ENCODE measurements at places on chromosomes 3 and 15.

GRCh38 chr15:41772720-41773331 is 1.5 kb upstream of the MAPKBP1 start:
- peak; percentile 56 for DNase-seq

- DNase-seq, result no peak
These were observed 116.4 kb downstream of the GREM1 start for GRCh38 chr15:32834156-32834555.

- DNase-seq, result no peak
These were observed 19.6 kb upstream of the CHMP2B start for GRCh38 chr3:87207460-87207859.

DNA sequence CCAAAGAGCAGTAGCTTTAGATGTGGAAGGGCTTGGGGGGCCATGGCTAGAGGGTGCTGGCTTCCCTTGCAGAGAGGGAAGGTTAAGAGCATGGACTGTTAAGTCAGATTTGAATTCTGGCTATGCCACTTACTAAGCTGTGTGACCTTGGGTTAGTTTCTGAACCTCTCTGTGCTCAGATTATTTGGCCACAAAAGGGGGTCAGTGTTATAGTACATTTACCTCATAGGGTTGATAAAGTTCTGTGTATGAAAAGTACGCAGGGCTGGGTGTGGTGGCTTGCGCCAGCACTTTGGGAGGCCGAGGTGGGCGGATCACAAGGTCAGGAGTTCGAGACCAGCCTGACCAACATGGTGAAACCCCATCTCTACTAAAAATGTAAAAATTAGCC is 6.8 kb downstream of the VPS18 start:
- no peak for DNase-seq

DNA sequence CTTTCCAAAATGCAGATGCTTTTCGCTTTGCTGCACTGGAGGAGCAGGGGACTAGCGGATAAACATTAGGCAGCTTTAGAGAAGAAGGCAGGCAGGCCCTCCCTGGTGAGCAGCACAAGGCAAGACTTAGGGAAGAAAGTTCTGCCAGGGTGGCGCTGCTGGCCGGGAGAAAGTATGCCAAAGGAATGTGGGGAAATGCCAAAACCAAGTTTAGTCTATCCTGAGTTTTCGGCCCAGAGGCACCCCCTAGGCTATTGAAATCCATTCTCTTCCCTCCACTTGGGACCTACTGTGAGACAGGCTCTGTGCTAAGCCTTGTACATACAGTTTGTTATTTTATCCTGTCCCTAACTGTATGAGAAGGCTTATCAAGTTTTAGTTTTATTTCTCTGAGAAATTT is 9.2 kb downstream of the SHC4 start:
- no peak for DNase-seq

DNA sequence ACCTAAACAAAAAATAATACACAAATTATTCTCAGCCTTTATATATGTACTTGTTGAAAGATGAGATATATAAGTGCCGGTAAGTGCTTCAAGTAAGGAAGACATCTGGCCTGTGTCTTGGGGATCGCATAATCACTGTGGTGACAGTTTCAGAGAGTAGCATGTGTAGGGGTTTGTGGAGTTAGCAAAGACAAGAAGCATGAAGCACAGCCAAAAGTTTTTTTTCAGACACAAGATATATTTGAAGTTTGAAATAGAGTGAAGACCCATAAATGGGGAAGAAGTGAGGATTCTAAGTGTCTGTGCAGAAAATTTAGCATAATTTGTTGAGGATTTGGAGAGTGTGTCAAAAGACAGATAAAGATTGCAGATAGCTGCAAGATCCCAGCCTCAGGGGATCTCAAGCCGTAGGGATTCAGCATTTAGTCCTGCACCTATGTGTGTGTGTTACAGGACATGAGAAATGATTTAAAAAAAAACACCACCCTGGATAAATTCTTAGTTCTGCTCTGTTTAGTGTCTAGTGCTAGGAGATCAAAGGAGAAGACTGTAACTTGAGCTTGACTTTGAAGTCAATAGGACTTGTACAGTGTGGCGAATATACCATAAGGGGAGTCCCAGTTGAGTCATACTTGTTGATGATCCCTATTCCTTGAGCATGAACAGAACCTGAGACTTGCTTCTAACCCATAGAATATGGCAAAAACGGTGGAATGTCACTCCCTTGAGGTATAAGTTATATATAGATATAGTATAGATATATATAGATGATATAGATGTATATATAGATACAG is 123.9 kb upstream of the GRM7 start:
- DNase-seq, result no peak

DNA sequence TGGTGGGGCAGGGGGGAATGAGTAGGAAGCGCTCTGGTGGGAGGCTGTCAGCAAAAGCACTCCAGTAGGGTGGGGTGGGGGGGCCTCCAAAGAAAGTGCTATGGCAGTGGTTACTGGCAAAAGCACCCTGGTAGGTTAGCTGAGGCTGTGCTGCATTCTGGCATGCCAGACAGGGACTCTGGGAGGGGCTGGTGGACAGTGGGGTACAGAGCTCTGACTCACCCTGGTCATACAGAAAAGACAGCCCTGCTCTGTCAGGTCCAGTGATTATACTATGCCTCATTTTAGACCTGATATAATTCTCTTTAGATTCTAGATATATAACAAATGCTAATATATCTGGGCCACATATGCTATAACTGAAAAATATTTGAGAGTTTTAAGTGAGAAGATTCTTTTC is 82.8 kb upstream of the CPNE4 start:
- no peak for DNase-seq

- no peak for DNase-seq
These were observed 195.6 kb downstream of the XXYLT1 start for GRCh38 chr3:195075199-195075940.

DNA sequence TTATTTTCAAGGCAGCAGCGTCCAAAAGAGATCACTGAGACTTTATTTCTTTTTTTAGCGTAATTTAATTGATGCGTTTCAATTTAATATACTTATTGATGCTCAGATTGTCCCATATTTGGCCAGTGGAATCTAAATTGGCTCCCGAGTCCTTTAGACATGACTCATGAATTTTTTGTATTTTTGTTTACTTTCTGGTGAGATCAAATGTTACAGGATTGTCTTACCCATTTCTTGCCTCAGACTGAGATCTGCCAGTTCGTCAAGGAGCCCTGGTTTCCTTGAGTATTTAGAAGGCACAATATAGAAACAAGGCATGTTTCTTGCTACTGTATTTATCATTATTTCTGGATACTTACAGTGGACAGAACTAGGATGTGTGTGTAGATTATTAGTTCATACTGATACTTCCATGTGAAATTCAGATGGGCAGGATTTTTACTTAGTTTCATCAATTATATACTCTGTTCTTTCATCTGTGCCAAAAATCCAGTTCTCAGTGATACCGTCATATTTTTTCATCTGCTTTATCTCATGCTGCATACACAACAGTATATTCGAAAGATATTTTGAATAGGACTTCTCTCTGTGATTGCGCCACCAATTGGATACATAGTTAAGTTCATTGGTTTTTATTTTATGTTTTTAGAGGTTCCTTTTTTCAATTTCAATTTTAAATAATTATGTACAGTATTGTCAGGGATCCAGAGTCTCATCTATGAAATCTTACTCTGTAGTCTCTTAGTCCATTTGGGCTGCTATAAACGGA is 436.9 kb upstream of the C2CD4B start:
- DNase-seq, result no peak

GRCh38 chr15:51861557-51862359 is 32.3 kb downstream of the TMOD3 start:
- DNase-seq, result no peak

DNA sequence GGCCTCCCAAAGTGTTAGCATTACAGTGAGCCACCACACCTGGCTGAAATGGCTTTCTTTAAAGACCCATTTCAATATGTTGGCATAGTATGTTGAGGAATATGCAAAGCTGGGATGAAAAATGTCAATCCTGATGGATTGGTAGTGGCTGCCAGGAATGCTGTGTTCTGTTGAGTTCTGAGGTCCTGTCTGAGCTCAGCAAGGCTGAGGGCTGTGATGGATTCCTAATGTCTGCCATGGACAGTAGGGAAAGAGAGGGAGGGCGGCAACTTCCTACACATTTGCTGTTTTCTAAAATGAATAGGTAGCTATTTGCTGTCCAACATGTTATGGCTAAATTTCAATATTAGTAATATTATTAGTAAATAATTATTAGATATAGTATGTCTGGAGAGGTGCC is 8.2 kb downstream of the RAB8B start:
- DNase-seq, result no peak

- peak; percentile 30 for DNase-seq
These were observed 259.2 kb upstream of the CCDC54 start for GRCh38 chr3:107117922-107118536.

DNA sequence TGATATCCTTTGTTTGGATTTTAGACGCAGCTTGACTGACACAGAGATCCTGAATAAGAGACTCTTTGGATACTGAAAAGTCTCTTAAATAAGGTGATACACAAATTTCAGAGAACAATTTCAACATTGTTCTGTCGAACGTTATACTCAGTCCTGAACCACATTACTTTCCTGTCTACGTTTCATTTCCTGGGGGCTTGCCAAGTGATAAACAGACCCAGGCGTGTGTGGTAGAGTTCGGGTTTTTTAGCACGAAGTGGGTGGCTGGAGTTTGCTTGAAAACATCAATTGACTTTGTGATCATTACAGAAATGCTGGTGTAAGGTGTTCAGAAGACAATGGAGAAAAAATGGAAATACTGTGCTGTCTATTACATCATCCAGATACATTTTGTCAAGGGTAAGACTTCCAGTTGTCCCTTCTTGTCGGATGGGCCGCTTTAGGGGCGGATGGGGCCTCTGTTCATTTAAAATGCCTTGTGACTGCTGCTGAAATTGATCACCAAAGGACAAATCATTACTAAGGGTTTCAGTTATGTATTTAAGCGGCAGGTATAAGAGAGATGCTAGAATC is at the start of gene CD96:
CD96 (plus strand) TSS at position 287 of the 573 bp plus-strand sequence; CDS start at position 339, 52 bp downstream.
- no peak for DNase-seq

GRCh38 chr3:65972765-65973164 is 66.0 kb downstream of the MAGI1 start:
- no peak for DNase-seq

DNA sequence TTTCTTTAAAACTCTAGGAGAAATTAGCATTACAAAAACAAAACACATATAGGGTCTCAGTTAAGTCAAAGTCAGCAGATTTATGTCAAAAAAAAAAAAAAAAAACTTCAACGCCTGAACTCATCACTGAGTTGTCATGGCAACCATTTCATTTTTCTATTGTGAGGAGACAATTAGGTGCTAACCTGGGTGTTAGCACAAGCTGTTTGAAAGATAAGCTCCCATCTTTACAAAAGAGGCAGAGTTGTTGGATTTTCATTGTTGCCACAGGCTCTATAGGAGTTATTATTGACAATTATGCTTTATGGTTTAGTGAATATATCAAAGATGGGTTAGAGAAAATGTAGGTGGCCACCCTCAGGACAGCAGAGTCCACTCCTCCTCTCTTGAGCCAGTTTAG is 806.9 kb downstream of the GRM7 start:
- no peak for DNase-seq

DNA sequence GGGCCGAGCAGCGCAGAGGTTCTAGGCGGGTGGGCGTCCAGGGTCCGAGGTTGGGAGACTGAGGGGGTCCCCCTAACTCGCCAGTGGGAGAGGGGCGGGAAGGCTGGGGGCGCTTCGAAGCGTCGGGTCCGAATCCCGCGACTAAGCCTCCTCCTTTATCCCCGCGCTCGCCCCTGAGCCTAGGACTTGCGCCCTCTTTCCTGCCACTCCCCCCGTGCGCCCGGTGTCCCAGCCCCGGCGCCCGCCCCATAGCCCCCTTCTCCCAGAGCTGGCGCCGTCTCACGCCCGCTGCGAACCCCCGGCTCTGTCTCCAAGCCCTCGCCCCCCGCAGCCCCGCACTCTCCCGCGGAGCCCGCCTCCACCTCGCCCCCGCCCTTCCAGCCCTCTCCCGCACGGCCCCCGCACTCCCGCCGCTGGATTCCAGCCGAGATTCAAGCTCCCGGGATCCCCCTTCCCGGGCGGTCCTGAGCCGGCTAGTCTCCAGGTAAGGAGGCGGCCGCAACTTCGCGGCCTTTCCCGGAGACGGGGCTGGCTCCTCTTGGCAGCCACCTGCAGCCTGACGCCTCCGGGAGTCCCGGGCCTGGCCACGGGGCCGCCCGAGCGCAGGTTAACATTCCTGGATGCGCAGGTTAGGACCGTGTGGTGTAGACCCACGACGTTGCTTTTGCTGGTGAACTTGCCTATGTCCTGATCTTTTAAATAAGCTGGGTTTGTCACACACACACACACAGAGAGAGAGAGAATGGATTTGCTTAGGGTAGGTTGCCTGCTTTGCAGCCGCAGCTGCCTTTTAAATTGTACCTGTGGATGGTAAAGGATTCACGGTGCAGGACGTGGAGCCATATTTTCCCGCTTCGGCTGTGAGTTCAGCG is 563 bp downstream of the PXYLP1 start:
- no peak for DNase-seq

- no peak for DNase-seq
These were observed 5.5 kb downstream of the CRTC3 start for GRCh38 chr15:90535254-90535653.

GRCh38 chr3:196502775-196503195 is 783 bp downstream of the RNF168 start:
- DNase-seq, result peak; percentile 77

DNA sequence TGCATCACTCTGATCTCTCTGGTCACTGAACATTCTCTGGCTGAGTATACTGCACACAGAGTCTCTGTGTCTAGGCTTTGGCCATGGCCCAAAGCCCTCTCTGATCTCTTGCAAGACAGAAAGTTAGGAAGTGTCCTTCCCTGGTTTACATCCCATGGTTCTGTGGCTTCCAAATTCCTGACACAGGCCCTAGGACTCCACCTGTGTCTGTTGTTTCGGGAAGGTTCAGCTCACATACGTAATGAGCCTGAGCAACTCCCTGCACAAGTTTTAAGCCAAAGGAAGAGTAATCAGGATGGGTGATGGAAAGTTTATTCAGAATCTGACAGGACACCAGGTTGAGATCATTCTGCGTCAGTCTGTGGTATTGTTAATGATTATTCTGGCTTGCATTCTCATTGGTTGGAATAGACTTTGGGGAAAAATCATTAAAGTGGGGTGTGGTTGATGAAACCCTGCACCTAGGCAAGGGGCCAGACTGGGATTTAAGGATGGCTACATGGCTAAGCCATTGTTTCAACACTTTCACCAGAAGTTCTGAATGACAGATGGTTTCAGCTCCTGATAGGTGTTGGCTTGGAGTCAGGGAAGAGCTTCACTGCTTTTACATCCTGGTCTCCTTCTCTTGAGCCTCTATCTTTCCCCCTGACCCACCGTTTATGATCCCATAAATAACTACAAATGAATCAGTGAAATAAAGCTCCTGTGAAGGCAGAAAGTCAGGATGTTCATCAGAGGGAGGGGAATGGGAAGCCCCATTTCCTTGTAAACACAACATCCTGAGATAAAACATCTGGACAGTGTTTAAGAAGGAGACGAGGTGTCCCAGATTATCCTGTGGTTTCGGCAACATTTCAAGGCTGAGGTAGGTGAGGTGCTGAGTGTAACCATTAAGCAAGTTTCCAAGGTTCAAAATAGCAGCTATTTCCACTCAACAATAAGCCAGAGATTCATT is 14.1 kb downstream of the LCMT2 start:
- DNase-seq, result no peak
